ENCODE measurements at places on chromosomes 3 and 15. TPM values are rescaled to one million over a fixed set of nuclear protein-coding genes. Genes with fewer than 3 reads are reported as not detected.

- DNase-seq = no peak
- H3K4me1 ChIP-seq = peaks cover 14% of the 10 kb centered on the region
- no peaks in the 10 kb centered on the region for H3K36me3 ChIP-seq
- no peaks in the 10 kb centered on the region for H3K27me3 ChIP-seq
Observed at GRCh38 chr3:62161371-62161770, 212.0 kb downstream of the FEZF2 start.

- no peaks in the 10 kb centered on the region for H3K4me1 ChIP-seq
- H3K27ac ChIP-seq = no peak overlapping the region
- no peak overlapping the region for H3K4me3 ChIP-seq
- H3K27me3 ChIP-seq = no peaks in the 10 kb centered on the region
- H3K36me3 ChIP-seq = no peaks in the 10 kb centered on the region
- no peak for DNase-seq
Observed at GRCh38 chr3:169283951-169284350, 379.6 kb downstream of the MECOM start.

DNA sequence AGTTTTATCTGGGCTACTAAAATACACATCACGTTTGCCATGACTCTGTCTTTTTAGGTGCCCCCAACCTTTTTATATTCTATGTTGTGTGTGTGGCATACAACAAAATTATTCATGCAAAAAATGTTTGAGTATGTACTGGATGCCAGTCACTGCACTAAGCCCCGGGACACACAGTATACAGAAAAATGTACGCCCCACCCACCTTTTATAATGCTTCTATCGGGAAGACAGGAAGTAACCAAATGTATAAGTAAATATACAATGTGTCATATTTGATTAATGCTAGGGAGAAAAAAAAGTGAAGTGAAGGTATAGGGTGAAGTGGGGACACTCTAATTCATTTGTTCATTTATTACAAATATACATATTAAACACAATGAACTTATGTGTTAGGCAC is 503.4 kb upstream of the MDFIC2 start:
- no peak overlapping the region for H3K4me3 ChIP-seq
- DNase-seq = no peak
- H3K4me1 ChIP-seq = no peaks in the 10 kb centered on the region
- no peaks in the 10 kb centered on the region for H3K36me3 ChIP-seq

DNA sequence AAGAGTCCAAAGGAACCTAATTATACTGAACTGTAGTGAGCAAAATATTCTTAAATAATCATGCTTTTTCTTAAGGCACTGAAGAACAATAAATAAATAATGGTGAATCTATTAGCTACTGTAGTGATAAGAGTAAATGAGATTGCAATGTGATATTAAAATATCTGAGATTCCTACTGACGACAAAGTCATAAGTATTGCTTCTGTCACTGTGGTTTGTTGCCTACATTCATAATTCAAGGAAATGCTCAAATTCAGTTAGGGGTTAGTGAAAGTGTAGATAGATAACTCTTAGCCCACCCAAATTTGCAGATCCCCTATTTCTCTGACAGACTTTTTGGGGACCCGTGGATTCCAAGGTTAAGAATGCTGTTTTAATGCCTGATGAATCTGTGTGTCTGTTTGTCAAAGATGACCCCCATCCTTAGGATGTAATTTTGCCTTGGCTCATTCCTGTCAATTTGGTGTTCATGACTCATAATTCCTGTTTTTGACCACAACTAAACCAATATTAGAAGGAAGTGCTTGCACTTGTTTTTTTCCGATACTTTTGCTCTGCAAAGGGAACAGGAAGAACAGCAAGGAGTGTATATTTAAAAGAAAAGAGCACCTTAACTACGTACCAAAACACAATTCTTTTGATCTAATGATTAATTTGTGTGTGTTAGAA is 86.7 kb downstream of the MAGI1 start:
- H3K4me1 ChIP-seq = peaks cover 41% of the 10 kb centered on the region
- no peaks in the 10 kb centered on the region for H3K36me3 ChIP-seq
- no peak overlapping the region for H3K4me3 ChIP-seq

- no peaks in the 10 kb centered on the region for H3K4me1 ChIP-seq
- H3K27ac ChIP-seq = no peak overlapping the region
- no peak overlapping the region for H3K4me3 ChIP-seq
- no peak for DNase-seq
- H3K27me3 ChIP-seq = no peaks in the 10 kb centered on the region
- no peaks in the 10 kb centered on the region for H3K36me3 ChIP-seq
Observed at GRCh38 chr3:42827023-42827422, 17.8 kb downstream of the ACKR2 start.

- no peaks in the 10 kb centered on the region for H3K36me3 ChIP-seq
- peak; percentile 69 for DNase-seq
- peak overlapping the region; percentile 31 for H3K27ac ChIP-seq
Observed at GRCh38 chr15:71730277-71731144, 79.8 kb upstream of the NR2E3 start.

The ACOX2 gene
- total RNA-seq = 32.6 TPM

The FOXL2NB gene
- total RNA-seq = not detected

The RTP1 gene
- not detected for total RNA-seq

The FBXO40 gene
- not detected for total RNA-seq

The HIGD2B gene
- not detected for total RNA-seq

The PPP1R14D gene
- total RNA-seq = not detected

The CRYGS gene
- total RNA-seq = not detected

Data from ascending aorta (tissue), 2 donors.